ENCODE measurements at places on chromosomes 4 and X.

GRCh38 chrX:153184787-153185186 lies 5.7 kb downstream of the MAGEA1 start:
- DNase-seq: no peak

- no peak for DNase-seq
These were observed 580.4 kb downstream of the ANKRD50 start for GRCh38 chr4:124132161-124132560.

- DNase-seq: no peak
These were observed 106.4 kb upstream of the NWD2 start for GRCh38 chr4:37138019-37138653.

- no peak for DNase-seq
These were observed 1871.6 kb upstream of the IGFBP7 start for GRCh38 chr4:58981828-58982227.

DNA sequence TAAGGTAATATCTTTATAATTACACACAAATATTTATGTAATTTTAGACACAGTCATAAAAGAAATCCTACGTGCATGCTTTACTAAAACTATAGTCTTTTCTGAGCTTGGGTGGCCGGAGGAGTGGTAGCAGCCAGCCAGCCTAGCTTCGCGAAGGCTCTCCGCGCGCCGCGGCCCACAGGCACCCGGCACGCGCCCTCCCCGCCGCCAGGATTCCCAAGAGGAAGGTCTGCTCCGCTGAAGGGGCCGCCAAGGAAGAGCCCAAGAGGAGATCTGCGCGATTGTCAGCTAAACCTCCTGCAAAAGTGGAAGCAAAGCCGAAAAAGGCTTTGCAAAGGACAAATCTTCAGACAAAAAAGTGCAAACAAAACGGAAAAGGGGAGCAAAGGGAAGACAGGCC lies 8.7 kb upstream of the PJA1 start:
- DNase-seq: no peak
